ENCODE measurements at places on chromosomes 7 and 10.

DNA sequence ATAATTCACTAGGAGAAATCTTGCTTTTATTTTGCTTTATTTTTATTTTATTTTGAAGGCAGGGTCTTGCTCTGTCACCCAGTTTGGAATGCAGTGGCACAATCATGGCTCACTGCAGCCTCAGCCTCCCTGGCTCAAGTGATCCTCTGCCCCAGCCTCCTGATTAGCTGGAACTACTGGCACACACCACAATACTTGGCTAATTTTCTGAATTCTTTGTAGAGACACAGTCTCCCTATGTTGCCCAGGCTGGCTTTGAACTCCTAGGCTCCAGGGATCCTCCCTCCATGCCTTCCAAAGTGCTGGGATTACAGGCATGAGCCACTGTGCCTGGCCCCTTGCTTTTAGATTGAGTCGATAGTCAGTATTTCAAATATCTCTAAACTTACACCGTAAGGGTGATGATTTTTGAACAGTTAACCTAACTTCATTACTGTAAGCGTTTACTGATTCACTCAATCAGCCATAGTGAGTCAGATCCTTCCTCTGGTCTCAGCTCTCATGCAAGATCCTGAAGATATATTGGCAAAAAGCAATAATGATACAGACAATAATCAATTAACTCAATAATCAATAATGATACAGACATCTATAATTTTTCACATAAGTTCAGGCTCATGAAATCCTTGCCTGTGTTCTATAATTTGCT, 239.5 kb downstream of the KIAA1217 start:
- no peak for DNase-seq

GRCh38 chr10:97511711-97512440, 13.2 kb downstream of the UBTD1 start:
- no peak for DNase-seq

DNA sequence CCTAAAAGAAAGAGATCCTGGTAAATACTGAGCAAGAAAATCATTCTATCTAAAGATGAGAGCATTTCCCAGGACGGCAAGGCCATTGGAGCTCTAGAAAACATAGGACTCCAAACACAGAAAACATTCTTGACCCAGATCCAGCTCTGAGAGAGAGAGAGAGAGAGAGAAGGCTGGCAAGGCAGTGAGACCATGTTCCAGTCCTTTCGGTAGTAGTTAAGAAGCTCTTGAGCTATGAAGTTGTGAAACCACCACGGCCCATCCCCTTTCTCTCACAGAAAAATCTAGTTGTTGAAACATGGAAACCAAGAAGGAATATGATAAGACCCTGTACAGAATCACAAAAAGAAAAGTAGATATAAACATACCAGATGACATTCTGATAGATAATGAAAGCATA, 212.4 kb upstream of the NPSR1 start:
- no peak for DNase-seq

DNA sequence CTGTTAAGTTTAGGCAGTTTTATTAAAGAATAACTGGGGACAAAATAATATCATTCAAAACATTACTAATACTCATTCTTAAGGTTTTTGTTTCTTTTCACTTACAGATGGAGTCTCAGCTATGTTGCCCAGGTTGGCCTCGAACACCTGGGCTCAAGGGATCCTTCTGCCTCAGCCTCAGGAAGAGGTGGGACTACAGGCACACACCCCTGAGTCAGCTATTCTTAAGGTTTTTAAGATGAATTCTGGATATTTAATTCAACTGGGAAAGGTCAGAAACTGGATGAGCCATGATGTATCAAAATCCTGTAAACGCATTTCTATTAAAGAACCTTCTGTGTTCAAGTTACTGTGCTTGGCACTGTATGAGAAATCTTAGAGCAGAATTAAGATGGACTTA, 3.5 kb downstream of the OAT start:
- no peak for DNase-seq

DNA sequence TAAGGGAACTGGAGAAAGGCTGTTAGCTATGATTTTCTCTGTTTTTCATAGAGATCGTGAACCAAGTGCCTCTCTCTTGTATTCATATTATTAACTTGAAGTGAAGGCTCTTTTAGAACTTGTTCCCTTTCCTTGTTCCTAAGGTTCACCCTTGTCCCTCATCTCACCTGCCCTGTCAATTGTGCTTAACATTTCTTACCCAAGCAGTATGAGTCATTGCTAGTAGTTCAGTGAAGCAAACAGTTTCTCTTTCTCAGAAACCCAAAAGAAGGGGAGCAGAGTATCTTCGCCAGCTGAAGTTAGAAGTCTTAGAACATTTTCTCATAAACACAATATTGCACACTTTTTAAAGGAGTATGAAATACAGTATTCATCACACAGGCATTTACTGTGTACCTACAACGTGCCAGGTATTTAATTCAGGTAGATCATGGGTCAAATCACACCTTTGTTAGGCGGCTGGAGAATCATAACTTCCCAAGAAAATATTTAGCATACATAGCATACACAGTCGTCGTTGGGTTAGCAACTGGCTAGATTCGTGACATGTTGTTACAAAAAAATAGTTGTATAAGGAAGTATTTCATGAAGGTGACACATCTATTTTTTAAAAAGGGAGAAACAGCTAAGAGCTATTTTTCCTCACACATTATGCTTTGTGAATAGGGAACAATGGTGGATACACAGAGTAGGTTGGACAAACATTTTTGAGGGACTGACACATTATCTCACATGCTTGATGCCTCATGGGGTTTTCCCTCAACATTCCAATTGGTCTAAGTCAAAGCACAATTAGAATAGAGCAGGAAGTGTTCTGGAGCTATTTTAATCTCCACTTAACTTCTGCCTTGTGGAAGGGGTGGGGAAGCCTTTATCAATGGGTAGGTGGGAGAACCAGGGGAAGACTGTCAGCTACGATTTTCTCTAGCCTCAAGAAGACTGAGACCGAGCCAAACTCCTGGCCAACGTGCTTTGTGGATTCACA, 13.2 kb downstream of the HDAC9 start:
- peak; percentile 25 for DNase-seq

DNA sequence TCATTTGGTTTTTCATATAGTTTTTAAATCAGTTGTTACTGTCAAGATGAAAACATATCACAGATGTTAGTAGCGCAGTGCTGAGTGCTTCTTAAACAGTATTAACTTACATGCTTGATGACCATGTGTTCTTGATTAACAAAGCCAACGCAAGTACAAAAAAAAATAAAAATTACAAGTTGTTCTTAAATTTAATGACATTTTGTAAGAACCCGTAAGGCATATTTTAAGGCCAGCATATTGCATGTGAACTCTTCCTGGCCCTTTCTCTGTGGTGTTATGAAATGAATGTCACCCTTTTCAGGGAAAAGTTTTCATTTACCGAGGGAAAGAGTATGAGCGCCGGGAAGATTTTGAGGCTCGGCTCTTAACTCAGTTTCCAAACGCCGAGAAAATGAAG, 140.4 kb upstream of the NPS start:
- no peak for DNase-seq

DNA sequence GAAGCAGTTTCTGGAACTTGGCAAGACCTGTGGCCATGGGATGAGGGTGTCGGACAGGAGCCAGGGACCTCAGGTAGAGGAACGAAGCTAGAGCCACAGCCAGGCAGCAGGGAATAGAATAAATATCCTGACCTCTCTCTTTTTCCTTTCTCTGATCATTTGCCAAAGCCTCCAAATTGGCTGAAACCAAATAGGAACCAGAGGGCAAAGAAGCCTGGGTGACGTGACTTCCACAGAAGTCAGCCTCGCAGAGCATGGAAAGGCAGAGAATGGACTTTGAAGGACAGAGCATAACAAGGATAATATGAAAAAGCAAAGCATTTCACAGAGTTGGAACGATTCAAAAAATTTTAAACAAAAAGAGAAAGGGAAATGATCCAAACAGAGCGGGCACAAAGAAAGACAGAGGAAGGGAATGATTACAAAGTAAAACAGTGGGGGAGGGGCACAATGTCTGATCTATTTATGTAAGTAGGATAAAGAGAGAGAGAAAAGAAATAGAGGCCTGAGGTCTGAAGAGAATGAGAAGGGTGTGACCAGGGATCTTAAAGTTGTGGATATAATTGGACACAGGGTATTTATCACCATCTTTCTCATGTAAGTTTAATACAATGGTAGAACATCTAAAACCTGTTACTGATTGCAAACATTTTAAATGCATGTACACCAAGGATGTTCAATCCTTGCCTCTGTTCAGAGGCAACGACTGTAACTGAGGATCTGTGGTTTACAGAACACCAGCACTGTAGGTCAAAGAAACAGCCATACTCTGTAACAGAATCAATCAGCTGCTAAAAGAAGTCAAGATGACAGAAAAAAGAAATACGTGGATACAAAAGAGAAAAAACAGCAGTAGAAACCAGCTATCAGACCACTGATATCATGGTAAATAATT, 4.5 kb upstream of the ZEB1 start:
- no peak for DNase-seq

DNA sequence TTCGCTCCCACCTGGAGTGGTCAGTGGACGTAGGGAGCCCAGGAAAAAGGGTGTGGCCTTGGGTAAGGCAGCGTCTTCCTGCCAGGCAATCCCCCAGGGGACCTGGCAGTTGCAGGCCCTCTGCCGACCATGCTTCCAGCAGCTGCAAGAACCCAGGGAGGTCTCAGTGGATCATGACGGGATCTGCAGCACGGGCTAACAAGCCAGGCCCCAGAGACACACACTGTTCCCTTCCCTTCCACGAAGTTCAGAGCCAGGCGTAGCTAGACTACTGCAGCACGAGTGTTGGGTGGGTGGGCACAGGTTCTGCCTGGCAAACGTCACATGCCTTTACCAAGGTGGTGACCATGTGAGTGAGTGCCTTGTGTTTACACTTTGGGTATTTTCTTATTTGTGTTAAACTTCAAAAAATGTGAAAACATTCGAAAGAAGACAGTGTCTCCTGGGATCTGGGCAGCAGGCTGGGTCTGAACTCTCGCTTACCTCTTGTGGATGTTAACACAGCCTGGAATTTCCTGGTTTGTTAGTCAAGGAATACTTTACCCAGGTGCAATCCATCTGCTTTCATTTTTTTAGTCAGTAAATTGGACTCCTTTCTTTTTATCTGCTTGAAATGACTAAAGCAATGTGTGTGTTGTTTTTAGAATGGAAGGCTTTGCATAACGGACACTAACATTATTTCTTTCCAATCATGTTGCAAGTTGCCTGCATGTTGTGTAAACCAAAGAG, 48.2 kb upstream of the VIPR2 start:
- DNase-seq: no peak

DNA sequence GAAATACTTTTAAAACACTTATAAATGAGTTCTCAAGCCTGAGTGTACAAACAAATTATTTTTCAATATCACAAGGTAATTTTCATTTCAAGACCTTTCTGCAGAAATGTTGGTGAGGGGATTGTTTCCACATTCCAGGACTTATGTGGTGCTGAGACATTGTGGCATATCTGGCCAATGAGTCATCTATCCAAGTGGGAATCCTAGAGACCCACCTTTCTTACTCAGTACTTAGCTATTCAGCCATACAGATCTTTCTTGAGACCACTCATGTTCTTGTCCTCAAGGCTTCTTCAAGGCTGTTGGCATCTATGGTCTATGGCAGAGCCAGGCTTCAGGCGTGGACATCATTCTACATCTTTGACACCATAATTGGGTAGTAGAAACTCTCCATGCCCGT, 225.4 kb downstream of the DKK1 start:
- DNase-seq: no peak

GRCh38 chr7:77313085-77313484, 103.1 kb downstream of the GSAP start:
- no peak for DNase-seq

DNA sequence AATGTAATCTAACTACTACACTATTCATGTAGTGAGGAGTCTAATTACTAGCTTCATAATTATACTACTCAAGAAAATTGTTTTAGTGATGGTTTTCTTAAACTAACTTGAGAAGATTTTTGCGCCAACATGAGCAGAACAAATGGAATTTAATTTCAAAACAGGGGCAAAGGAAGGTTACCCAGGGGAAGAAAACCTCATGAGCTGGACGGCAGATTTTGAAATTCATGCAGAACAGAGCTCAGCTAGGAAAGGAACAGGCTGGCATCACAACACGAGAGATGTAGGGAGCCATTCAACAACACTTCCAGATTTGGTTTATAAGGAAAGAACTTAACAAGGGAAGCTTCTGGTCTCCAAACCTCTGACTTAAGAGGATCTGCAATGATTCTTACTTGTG, 235.3 kb upstream of the PRKCQ start:
- DNase-seq: no peak

DNA sequence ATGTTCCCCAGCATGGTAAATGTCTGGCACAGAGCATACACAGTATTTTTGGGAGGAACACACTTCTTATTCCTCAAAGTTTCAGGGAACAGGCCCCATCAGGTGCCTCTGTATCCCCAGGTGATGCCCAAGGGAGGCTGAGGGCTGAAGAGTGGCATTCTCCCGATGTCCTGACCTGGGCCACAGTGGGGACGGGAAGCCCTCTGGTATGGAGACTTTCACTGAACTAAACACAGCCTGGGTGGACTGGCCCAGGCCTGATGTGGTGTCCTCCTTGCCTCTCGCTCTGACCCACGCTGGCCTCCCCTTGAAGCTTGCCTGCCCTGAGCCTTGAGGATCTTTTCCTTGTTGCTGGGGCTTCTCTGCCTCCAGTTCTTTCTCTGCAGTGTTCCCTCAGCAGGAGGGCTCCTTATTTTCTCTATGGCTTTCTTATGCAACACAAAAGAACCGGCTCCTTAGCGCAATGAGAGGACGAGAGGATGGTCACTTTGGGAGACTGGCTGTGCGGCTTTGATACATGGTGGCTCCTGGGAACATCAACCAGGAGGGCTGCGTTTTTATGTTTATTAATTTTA, 157.5 kb upstream of the TNS3 start:
- no peak for DNase-seq

- DNase-seq: no peak
Measured at GRCh38 chr7:132355048-132355447, 221.2 kb downstream of the PLXNA4 start.

DNA sequence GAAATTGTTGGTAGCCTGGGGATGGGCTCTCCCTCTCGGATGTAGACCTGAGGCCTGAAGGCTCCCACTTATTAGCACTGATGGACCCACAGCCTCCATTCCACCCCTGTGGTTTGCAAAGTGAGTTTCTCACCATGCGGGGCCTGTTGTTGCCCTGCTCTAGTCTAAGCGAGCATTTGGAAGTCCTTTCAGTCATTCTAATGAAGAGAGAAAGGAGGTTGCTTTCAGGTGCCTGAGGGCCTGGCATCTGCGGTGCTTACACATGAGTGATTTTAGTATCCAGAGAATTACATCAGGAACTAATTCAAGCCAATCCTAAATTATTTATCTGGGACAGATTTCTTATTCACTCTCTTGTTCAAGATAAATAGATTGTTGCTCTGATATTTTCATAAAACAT, 61.6 kb downstream of the NAMPT start:
- DNase-seq: no peak
